GM12864 (cell line): ENCODE measurements at places on chromosomes 7 and 10.

- no peak for DNase-seq
Observed at GRCh38 chr7:140674899-140675701, 2.4 kb downstream of the ADCK2 start.

- no peak for DNase-seq
Observed at GRCh38 chr7:22653951-22654350, 73.0 kb upstream of the IL6 start.

- DNase-seq: no peak
Observed at GRCh38 chr7:21746949-21747348, 198.8 kb downstream of the CDCA7L start.

GRCh38 chr7:37310327-37311080 is 138.2 kb downstream of the ELMO1 start:
- DNase-seq: no peak

GRCh38 chr10:121741248-121741792 is 143.1 kb upstream of the FGFR2 start:
- DNase-seq: no peak
